ENCODE measurements at places on chromosomes 13 and 19.

DNA sequence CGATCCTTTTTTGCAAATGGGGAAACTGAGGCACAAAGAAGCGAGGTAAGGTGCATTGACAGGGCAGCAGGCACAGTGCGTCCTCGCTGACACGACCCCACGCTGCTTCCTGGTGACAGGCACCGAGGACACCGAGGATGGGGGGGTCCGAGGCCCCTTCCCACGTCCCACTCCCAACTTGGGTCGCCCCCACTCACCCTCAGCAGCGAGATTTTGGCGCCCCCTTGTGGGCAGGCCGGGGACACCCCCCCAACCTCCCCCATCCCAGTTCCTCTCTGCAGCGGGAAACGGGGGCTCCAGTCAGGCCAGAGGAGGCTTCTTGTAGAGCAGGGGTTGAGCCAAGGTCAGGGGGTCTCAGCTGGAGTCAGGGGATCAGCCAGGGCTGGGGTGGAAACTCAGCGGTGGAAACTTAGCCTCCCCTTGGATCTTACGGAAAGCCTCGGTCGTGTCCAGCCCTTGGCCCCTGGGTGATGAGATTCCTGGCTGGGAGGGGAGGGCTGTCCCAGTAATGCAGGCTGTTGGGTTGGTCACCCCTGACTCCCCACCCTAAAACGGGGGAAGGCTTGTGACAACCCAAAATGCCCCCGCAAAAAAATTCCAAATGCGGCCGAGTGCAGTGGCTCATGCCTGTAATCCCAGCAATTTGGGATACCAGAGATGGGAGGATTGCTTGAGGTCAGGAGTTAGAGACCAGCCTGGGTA, 8.2 kb downstream of the SMIM24 start:
- DNase-seq: no peak

- DNase-seq: no peak
These were observed 2.4 kb upstream of the AKAP8L start for GRCh38 chr19:15421136-15421695.

DNA sequence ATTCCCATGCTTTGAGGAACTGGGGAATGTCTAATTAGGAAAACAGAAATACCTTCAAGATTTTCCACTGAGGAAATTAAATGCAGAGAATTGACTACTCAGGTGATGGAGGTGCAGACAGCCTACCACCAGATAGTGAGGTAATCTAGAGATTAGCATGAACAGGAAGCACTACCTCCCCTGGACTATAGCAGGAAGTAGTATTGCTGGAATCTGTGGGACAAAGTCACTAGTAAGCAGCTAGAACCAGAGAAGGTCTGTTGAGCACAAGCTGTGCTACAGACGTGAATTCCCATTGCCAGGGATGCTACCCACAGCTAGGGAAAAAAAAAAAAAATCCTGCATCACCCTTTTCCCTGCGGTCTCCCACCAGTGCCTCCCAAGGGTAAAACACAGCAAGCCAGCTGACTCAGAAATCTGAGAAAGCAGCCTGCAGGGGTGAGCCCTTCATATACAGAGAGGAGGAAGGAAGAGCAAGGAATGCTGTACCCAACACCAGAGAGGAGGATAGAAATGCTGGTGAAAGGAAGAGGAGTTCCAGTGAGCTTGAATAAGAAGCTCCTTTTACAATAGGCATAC, 10.2 kb downstream of the ENOX1 start:
- no peak for DNase-seq

GRCh38 chr19:55036058-55036457, 2.0 kb downstream of the GP6 start:
- DNase-seq: no peak

GRCh38 chr19:51573331-51573730, 2.2 kb downstream of the ZNF175 start:
- no peak for DNase-seq

- no peak for DNase-seq
These were observed 3.2 kb downstream of the CEBPA start for GRCh38 chr19:33299051-33299688.

DNA sequence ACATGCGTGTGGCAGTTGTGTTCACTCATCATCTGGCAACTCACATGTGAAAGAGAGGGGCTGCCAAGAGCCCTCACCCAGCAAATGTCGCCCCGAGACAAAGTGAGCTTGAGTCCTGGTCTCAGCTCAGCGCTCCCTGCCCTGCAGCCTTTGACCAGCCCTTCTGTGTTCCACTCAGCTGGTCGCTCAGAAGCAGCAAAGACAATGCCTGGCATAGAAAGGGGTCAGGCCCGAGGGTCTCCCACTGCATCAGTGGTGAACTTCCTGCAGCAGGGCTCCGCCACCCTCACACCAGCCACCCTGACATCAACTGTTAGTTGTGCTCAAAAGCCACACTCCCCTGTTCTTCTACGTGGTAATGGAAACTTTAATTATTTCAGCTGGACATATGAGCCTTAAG, 68.0 kb downstream of the SLC7A1 start:
- DNase-seq: no peak
